Daoy (cell line): ENCODE measurements at places on chromosomes 4 and X. TPM values are rescaled to one million over a fixed set of nuclear protein-coding genes. Genes with fewer than 3 reads are reported as not detected.

MED14 gene
- 17.4 and 43.6 TPM in 2 replicates for total RNA-seq

MAMLD1 gene
- 2.2 and 12.3 TPM in 2 replicates for total RNA-seq

TNMD gene
- not detected in 2 replicates for total RNA-seq

TRIM75 gene
- total RNA-seq = not detected in 2 replicates

TECRL gene
- not detected in 2 replicates for total RNA-seq

WAS gene
- 0.57 TPM in 1 of 2 replicates, not detected in the other for total RNA-seq

CYLC1 gene
- total RNA-seq = not detected in 2 replicates

HELT gene
- not detected in 2 replicates for total RNA-seq

GLRB gene
- 2.9 and 5.0 TPM in 2 replicates for total RNA-seq

AGTR2 gene
- not detected in 2 replicates for total RNA-seq

TRIM60 gene
- total RNA-seq = not detected in 2 replicates

LANCL3 gene
- total RNA-seq = 0.74 and 0.80 TPM in 2 replicates

SPCS3 gene
- 54.6 and 73.1 TPM in 2 replicates for total RNA-seq

RNF175 gene
- not detected in 2 replicates for total RNA-seq

TMPRSS11D gene
- total RNA-seq = not detected in 2 replicates

GYPE gene
- total RNA-seq = not detected in 2 replicates

RPS6KA3 gene
- 39.5 and 44.5 TPM in 2 replicates for total RNA-seq

HS3ST1 gene
- not detected in 2 replicates for total RNA-seq

PNMA6A gene
- total RNA-seq = 1.6 and 3.4 TPM in 2 replicates

RHOXF2 gene
- total RNA-seq = not detected in 2 replicates

SLC4A4 gene
- 1.2 and 2.6 TPM in 2 replicates for total RNA-seq

DUSP21 gene
- not detected in 2 replicates for total RNA-seq

ARMCX6 gene
- 20.8 and 23.8 TPM in 2 replicates for total RNA-seq

KCND1 gene
- 0.18 and 0.46 TPM in 2 replicates for total RNA-seq

MPC1L gene
- not detected in 2 replicates for total RNA-seq

ANAPC10 gene
- 22.2 and 25.9 TPM in 2 replicates for total RNA-seq

DMP1 gene
- not detected in 2 replicates for total RNA-seq

CCDC110 gene
- total RNA-seq = 0.06 TPM in 1 of 2 replicates, not detected in the other

NWD2 gene
- total RNA-seq = not detected in 2 replicates

XK gene
- 1.7 and 2.0 TPM in 2 replicates for total RNA-seq

SPOCK3 gene
- not detected in 2 replicates for total RNA-seq

TMEM144 gene
- total RNA-seq = 2.3 and 2.4 TPM in 2 replicates

HAUS7 gene
- 35.7 and 58.0 TPM in 2 replicates for total RNA-seq

BMP15 gene
- total RNA-seq = not detected in 2 replicates

IL13RA2 gene
- 70.3 and 79.4 TPM in 2 replicates for total RNA-seq

GABRG1 gene
- total RNA-seq = not detected in 2 replicates

HNRNPDL gene
- 206 and 252 TPM in 2 replicates for total RNA-seq

CT45A5 gene
- total RNA-seq = 10.4 and 11.1 TPM in 2 replicates

CXCL8 gene
- 166 and 198 TPM in 2 replicates for total RNA-seq

NHS gene
- total RNA-seq = 1.1 and 1.3 TPM in 2 replicates

SLBP gene
- 126 and 156 TPM in 2 replicates for total RNA-seq

MAGEA9 gene
- total RNA-seq = not detected in 2 replicates

ENOX2 gene
- 8.3 and 10.5 TPM in 2 replicates for total RNA-seq

BMX gene
- 0.06 TPM in 1 of 2 replicates, not detected in the other for total RNA-seq

ZAR1 gene
- 0.11 TPM in 1 of 2 replicates, not detected in the other for total RNA-seq

SUPT20HL2 gene
- not detected in 2 replicates for total RNA-seq

BCORL1 gene
- total RNA-seq = 0.54 and 0.63 TPM in 2 replicates

PGAM4 gene
- total RNA-seq = not detected in 2 replicates
